ENCODE measurements at places on chromosomes 5 and 9.

GRCh38 chr9:93533863-93534262 is 42.5 kb upstream of the PHF2 start:
- no peak for DNase-seq

DNA sequence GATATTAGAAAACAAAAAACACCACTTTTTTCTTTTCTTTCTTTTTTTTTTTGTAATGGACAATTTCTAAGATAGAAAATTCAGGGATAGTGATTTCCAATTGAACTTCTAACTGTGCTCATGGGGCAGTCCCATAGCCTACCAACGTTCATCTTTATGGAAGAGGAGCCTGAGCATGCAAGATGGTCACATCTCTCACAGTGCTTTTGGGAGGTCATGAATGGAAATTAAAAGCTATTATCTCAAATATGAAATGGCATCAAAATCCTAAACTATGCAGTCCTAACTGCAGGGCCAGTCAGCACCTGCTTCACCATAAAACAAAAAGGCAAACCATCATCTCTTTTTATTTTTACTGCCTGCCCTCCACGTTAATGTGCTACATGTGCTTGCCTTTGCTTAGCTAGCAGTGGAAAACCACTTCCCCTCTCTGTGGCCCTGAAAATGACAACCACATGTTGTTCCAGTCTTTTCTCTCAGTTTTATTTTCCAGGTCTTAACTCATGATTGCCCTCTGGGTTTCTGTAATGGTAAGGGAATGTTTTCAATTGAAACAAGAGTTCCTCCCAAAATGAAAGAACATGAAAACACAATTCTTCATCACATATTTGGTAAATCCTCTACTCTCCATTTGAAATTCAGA is 16.7 kb downstream of the IFNB1 start:
- DNase-seq: no peak

DNA sequence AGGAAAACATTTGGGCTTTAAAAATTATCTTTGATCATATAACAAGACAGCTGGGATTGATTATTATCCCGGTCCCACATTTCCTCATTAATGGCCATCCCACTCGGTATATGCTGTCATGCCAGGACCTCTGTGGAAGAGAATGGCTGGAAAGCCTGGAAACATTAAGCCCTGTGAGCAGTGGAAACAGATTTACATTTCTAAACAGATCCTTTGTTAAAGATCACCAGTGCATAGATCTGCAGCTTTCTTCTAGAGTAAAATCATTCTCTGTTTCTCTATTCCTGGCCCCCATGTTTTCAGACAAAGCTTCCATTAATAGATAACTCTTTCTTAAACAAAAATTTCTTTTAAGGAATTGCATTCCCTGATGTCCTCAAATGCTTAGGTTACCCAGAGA is 152.2 kb downstream of the CAVIN4 start:
- DNase-seq: no peak

GRCh38 chr5:10863763-10864383 is 102.8 kb upstream of the DAP start:
- peak; percentile 31 for DNase-seq

- no peak for DNase-seq
Observed at GRCh38 chr9:111853450-111853827, 43.2 kb upstream of the UGCG start.

GRCh38 chr9:124369231-124369797 is 45.9 kb downstream of the PSMB7 start:
- DNase-seq: no peak

DNA sequence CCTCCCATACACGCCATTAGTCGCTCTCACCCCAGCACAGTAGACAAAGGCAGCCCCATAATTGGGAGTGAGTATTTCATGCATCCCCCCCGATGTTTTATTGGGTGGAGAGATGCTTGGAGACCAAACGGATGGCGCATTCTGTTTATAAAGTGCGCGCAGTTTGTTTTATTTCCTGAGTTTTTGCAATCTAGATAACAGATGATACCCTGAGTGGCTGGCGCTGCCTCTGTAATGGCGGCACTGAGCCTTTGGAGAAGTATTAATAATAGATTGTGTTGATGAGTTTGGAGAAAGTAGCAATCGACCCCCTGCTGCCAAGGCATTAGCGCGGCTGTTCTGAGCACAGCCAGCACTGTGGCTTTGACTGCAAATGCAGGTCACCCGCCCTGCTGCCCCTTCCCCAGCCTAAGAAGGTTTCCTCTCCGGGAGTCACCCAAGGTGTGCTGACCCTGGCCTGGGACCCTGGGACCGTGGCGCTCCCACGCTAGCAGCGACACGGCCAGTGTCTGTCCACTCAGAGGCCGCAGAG is 74.3 kb downstream of the LMX1B start:
- no peak for DNase-seq

GRCh38 chr5:62714296-62714695 is 135.7 kb downstream of the LRRC70 start:
- DNase-seq: no peak

DNA sequence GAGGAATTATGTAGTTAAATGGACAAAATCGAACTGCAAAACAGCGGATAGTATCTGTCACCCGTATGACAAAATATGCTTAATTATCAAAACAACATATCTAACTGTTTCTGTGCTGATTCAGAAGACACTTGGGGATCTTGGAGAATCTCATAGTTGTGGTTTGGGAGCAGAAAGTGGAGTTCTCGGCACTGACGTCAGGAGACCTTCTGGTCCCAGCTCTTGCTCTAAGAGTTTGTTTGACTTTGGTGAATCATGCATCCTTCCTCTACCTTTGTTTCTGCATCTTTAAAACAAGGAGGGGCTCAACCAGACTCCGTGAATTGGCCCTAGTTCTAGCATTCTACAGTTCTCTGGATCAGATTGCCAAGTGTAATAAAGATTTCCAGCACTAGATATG is 37.0 kb upstream of the TAF1L start:
- no peak for DNase-seq

DNA sequence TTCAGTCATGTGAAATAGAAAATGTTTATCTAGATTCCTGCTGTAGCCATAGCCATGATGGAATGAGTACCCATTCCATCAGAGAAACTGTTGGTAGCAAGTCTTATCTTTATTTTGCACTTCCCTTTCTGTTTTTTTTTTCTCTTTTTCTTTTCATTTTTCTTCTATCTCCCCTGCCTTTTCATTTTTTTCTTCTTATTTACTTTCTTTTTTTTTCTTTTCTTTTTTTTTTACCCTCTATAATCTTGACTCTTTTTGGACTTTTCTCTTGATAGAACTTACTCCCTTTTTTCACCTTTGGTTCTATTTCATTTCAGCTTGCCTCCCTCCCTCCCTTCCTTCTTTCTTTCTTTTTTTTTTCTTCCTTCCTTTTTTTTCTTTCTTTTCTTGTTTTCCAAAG is 15.4 kb downstream of the SLC25A46 start:
- no peak for DNase-seq

DNA sequence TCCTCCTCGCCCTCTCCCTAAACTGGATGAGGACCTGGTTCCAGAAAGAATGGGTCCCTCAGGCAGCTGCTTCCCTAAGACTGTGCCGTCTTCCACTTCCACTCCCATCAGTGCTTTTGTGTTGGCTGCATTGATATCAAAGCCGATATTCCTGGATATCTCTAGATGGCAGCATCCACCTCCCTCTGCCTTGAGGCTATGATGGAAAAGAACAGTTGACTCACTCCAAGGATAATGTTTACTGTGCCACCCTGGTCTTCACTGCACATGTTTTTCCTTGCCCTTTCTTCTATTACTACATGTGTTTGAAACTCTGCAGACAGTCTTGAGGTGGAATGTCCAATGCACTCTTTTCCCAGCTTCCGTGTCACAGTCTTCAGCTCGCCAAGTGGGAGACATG is 211.6 kb downstream of the MAST4 start:
- DNase-seq: no peak

DNA sequence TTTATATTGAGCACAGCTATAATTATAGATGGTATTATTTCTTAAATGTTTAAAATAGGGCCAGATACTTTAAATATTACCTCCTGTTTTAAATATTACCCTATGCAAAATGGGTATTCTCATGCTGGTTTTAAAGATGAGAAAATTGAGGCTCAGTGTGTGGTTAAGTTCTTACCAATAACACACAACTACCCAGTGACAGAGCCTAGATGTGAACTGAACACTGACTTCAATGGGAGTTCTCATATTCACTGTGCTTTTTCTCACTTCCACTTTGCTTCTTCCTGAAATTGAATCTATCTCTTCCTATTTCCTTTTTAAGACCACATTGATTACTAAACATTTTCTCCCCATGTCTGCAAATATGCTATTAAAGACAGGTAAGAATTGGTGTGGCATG is 135.8 kb upstream of the TUSC1 start:
- DNase-seq: no peak

DNA sequence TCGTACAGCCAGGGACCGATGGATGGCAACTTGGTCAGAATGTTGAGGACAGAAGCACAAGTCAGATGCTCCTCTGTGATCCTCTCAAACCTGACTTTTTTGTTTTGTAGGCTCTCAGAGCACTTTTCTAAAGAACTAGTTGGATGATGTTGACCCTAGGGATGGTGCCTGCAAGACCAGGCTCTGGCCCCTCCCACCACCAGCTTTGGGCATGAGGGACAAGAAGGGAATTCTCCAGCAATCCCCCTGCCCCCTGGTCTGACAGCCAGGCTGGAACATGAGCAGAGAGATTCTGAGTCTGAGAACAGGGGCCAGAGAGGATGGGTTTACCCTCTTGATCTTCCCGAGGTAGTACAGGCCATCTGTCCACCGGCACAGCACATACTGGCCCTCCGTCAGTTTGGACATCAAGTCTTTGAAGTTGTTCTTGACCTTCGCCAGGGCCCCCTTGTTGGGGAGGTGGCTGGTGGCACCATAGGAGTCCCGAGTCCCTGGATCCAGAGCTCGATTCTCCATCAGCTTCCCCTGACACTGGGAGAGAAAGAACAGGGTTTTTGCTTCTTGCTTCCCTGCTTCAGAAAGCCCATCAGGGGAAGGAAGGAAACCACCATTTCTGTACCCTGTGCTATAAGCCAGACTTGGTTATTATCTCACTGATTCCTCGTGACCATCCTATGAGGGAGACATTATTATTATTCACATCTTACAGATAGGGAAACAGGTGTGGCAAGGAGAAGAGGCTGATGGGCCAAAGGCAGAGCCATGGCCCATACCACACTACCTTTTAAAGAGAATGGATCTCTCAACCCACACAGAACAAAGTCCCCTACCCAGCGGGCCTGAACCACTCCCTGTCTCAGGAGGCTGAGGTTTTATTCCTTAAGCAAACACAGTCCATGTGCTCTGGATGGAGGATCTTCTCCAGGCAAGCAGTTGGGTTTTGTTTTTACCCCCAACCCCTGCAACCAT is 2.5 kb downstream of the PHF19 start:
- DNase-seq: no peak

DNA sequence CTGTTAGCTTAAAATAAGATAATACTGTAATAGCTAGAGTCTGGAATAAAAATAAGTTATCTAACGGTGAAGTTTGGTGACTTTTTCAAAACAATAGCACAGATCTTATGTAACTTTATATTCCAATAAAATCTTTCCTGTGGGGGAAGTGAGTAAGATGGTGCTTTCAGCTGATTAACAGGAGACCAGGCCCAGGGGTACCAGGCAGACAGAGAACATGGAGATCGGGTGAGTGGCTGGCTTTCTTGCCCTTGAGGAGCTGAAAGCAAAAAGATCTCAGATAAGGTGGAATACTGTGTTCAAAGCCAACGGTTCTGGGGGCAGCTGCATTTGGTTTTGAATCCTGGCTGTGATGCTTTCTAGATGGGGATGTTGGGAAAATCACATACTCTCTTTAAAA is 61.3 kb downstream of the MAT2B start:
- DNase-seq: no peak

GRCh38 chr9:102550266-102550665 is 444.9 kb upstream of the CYLC2 start:
- no peak for DNase-seq

- DNase-seq: no peak
Observed at GRCh38 chr9:114078021-114078780, at the start of gene AMBP. Gene AMBP (minus strand): TSS chr9:114078300. CDS start chr9:114078209, 91 bp downstream.

DNA sequence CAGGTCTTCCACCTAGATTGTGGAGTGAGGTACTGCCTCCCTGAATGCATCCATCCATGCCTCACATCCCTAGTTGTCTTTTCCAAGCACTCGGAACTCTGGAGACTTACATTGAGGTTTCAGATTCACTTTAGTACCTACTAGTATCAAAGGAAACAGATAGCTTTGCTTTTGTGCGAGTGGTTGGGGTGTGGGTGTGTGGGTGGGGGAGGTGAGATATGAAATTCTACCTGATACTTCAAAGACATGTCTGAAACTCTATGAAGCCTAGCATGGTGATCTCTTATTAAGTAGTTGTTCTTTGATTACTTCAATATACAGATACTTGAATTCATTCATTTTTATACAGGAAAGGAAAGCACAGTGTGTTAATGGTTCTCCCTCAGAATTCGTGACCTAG is 64.4 kb downstream of the MCCC2 start:
- DNase-seq: no peak

- DNase-seq: no peak
Observed at GRCh38 chr9:7234144-7234543, 476.4 kb downstream of the KDM4C start.

DNA sequence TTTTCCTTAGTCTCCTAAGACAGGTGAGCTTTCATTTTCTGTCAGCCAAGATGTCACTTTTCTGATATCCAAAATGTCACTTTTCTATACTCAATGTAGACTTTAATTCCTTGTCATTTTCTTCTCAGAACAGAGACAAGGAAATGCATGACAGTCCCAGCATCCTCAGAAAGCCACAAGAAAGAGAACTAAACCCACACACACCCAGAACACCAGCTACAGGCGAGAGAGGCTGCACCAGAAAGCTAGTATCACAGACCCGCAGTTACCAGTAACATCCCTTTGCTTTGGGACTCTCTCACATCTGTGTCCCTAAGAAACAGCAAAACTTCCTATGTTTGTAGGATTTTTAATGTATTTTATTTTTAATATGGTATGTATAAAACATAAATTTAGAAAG is 17.1 kb downstream of the TRMO start:
- peak; percentile 71 for DNase-seq

DNA sequence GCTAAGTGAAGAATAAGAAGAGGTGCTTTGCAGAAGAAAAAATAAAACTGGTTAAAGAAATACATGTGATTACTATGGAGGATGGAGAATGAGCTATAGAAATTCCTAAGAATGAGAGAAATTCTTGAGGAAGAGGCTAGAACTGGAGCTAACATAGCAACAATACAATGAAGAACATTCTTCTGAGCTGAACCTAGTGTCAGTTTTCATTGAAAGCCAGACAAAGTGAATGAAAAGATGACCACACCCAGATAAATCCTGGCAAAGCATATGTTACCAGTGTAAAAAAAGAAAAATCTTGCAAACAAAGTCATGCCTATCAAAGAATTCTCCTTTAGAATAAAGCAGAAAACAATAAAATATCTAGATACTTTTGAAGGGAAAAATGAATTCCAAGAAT is 39.6 kb downstream of the SGCD start:
- no peak for DNase-seq

- no peak for DNase-seq
Observed at GRCh38 chr9:129703667-129704355, 38.4 kb downstream of the PRRX2 start.

- no peak for DNase-seq
Observed at GRCh38 chr9:87520172-87520683, 22.6 kb downstream of the DAPK1 start.

Data from CD4-positive, alpha-beta T cell treated with Interleukin-15 for 1 hour (primary cell).